Activated CD8-positive, alpha-beta memory T cell treated with anti-CD3 and anti-CD28 coated beads, Interleukin-2, amount 50 U/mL, for 48 hours (primary cell): ENCODE measurements at places on chromosomes 7 and 10.

DNA sequence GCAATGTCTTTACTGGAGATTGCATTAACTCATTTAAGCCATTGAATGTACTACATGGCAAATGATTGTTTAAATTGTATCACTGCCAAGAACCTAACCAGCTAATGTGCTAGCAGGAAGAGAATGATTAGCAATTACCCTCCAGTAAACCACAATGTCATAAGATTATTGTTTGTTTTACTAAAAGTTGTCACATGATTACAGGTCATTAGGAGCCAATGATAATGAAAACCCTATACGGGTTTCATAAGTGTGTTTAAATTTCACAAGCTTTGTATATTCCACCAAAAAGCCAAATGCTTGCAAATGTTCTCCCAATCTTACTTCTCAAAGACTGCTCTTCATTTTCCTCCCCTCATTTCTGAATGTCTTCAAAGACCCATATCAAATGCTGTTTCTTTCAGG is 76.5 kb upstream of the PPP1R3C start:
- DNase-seq: no peak

DNA sequence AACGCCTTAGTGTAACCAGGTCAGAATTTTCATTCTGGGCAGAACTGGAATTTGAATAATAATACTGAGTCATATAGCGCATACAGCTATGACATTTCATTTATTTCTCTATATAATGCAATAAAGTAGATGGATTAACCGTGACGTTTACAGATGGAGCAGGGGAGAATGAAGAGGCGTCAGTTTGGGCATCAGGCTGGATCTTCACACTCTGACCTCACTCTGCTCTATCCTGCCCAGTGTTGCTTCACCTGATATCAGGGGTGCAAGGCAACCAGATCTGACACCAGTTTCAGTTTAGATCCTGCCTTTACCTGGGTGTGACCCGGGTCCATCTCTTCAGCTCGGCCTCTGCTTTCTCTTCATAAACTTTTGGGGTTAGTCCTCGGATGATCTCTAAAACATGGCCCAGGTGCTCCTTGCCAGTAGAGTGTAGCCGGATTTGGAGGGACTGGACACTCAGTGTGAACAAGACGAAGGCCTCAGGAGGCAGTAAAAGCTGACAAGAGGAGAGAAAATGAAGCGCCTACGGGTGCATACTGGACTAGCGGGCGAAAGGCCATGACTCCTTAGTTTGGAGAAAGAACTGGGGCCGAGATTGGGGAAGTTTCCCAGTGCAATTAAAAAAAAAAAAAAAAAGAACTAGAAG is 1.4 kb upstream of the ZYX start:
- DNase-seq: no peak

- DNase-seq: no peak
These were observed 39.8 kb downstream of the ATOH7 start for GRCh38 chr10:68192113-68192512.

GRCh38 chr10:89940076-89940475 is 238.7 kb downstream of the KIF20B start:
- no peak for DNase-seq

DNA sequence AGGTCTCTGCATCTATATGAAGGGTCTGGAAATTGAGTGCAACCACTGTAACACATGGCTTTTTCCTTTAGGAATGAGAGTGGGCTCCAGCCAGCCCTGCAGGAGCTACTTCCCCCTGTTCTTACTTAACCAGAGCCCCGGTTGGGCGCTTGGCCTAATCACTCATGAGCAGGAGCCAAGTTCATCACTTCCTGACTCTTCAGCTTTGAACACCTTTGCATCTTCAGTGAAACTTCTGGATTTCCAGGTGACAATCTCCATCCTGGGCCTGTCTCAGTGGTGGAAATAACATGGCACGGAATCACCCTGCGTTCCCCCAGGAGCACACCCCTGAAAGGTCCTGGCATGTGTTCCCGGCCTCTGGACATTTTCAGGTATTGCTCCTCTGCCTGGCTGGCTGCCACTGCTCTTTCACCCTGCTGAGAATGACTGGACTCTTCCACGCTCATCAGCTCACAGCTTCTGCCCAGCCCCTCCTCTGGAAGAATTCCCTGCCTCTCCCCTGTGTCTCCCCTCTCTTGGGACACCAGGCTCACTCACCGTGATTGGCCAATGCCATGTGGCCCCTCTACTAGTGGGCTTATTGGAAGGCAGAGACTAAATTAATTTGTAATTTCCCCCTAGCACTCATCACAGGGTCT is 229.1 kb upstream of the GRB10 start:
- DNase-seq: no peak

- DNase-seq: no peak
These were observed 183.2 kb upstream of the GNAI1 start for GRCh38 chr7:79951415-79951814.

DNA sequence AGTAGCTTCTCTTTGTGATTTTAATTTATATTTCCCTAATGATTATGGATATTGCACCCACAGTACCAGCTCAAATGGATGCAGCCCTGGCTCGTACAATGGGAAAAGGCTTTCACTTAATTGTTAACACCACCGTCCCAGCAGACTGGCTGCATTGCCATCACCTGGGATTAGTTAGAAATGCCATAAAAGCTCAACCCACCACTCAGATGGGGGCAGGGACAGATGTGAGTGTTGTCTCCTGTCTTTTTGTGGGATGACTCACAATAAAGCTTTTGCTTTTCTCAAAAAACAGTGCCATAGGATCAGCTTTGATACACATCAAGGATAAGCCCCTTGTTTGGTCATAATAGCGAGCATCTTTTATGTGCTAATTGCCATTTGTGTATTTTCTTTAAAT is 729.1 kb downstream of the TNS3 start:
- DNase-seq: no peak

DNA sequence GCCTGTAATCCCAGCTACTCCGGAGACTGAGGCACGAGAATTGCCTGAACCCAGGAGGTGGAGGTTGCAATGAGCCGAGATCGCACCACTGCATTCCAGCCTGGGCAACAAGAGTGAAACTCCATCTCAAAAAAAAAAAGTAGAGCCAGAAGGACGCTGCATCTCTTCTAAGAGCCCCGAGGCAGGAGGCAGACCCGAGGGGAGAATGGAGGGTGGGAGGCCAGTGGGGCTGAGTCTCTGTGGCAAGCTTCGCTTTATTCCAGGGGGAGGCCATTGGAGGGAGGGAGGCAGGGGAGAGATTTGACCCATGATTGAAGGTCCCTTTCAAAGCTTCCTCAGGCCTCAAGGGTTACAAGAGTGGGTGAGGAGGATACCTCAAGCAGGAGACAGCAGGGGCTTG is 18.7 kb downstream of the TTYH3 start:
- DNase-seq: no peak

GRCh38 chr10:118504467-118505205 is 90.8 kb downstream of the PRLHR start:
- DNase-seq: no peak

DNA sequence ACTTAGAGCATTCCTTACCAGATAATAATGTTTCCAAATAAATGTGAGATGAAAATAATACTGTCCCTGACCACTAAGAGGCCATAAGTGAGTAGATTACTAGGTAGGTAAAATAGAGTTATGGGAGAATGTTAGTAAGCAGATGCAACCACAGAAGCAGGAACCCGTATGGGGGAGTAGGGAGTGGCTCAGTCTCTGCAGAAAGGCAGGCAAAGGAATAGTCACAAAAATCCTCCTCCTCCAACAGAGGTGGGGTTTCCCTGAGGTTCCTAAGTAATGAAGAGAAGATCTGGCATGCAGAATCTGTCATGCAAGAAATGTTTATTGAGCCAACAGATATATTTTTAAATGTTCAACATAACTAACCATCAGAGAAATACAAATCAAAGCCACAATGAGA is 9.0 kb upstream of the YAE1 start:
- DNase-seq: no peak

DNA sequence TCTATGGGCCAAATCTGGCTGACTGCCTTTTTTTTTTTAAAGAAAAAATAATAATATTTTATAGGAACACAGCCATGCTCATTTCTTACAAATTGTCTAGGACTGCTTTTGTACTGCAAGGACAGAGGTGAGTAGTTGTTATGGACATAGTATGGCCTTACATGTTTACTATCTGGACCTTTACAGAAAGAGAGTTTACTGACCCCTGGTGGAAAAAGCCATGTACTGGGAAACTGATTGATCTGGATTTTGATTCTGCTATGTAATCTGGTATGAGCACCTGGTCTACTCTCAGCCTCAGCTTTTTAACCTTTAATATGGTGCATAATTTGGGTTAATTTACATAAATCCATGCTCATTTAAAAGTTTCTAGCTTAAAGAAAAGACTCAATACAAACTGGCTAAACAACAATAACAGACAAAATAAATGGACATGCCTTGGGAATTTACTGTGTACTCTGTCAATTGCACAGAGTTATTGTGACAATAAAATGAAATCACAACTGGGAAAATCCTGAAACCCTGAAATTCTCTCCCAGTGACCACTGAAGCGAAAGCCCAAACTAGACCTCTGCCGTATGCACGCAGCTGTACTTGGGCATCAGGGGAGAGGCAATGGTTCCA is 260.7 kb downstream of the BMPER start:
- no peak for DNase-seq

- DNase-seq: no peak
These were observed 43.1 kb downstream of the EGFR start for GRCh38 chr7:55061726-55062499.

DNA sequence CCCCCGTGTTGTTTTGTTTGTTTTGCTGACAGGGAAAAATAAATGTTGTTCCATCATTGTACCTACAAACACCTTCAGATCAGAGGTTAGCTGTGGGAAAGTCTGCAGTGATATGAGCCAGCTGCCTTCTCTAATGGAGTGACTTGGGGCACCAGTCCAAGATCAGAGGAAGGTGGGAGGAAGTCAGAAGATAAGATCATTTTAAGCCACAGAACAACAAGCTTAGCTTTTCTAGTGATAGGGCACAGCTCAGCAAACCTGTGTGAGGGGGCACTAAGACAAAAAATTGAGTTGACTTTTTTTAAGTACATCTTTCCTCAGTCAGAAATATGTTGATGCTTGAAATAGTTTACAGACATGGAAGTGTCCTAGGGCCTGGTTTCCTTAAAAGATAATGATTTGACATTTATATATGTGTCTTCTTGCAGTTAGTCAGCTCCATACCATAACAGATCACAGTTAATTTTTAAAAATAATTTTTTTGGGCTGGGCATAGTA is 240.3 kb upstream of the KAT6B start:
- DNase-seq: no peak

DNA sequence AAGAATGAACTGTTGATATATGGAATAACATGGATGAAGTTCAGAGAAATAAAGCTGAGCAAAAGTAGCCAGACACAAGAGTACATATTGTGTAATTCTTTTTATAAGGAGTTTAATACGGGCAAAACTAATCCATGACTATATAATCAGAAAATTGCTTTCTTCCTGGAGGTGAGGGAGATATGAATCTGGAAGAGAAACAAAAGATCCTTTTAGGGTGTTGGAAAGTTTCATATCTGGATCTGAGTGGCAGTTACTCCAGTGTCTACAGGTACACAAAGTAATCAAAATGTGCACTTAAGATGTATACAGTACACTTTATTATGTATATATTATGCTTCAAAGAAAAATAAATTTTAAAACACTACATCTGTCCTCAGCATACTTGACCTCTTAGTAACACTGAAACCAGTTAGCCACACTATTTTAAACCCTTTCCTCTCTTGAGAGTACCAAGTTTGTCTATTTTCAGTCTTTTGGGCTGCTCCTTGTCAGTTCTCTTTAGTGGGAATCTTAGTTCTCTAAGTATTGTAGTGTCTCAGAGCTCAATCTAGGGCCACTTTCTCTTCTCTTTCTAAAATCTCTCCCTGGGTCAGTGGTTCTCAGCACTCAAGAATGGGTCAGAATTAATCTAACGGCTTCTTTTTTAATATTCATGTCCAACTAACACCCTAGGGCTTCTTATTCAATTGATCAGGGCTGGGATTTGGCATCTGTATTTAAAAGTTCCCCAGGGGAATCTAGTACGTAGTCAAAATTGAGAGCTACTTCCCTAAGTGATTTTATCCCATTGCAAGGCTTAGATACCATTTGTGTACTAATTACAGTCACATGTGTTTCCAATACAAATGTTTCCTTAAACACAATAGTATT is 4.3 kb upstream of the LIPF start:
- no peak for DNase-seq

GRCh38 chr10:25175527-25176420 is 973 bp downstream of the GPR158 start:
- DNase-seq: peak; percentile 49

- no peak for DNase-seq
These were observed 37.3 kb downstream of the ZNF777 start for GRCh38 chr7:149423449-149424110.

GRCh38 chr10:116868722-116869121 is 19.4 kb downstream of the ENO4 start:
- no peak for DNase-seq

DNA sequence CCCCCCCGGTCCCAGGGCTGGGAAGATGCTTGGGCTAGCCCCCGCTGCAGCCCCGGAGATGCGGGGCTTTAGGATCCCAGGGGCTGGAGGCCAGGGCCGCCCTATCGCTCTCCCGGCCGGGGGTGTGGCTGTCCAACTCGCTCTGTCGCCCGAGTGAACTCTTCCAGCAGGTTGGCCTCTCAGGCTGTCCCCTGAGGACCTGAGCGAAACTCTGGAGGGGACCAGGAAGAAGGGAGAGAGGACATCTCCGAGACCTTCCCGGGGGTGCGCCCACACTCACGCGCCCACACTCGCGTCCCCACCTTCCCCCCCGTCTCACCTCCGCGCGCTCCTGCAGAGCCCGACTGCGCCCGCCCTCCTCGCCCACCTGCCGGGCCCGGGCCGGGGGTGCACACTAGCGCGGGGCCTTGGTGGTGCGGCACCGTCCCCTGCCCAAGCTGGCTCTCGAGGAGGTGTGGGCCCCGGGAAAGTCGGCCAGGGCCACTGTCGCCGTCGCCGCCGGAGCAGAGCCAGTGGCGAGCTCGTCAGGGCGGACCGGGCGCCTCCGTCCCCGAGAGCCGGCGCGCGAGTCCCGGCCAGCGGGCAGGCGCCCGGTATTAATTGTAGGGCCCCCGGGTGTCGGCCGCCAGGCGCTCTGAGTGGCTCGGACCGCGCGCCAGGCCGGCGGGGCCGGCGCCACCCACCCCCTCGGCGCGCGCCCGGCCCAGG is 101.7 kb upstream of the SVIL start:
- peak; percentile 61 for DNase-seq

- no peak for DNase-seq
These were observed at the start of gene PDE1C for GRCh38 chr7:32070406-32071360. Gene PDE1C, minus strand, starts transcription at chr7:32070407.

- DNase-seq: no peak
These were observed 750.7 kb upstream of the SORCS1 start for GRCh38 chr10:107915215-107915610.

- no peak for DNase-seq
These were observed at the start of gene IL6 for GRCh38 chr7:22726907-22727713. Gene IL6, plus strand, starts transcription at chr7:22727200. Its CDS starts 63 bp downstream, at chr7:22727263.

- DNase-seq: no peak
These were observed 436.8 kb downstream of the RPS24 start for GRCh38 chr10:78470267-78471103.

- DNase-seq: no peak
These were observed 24.4 kb downstream of the ETV1 start for GRCh38 chr7:13965077-13965476.
